ENCODE measurements at places on chromosomes 11 and 22.

DNA sequence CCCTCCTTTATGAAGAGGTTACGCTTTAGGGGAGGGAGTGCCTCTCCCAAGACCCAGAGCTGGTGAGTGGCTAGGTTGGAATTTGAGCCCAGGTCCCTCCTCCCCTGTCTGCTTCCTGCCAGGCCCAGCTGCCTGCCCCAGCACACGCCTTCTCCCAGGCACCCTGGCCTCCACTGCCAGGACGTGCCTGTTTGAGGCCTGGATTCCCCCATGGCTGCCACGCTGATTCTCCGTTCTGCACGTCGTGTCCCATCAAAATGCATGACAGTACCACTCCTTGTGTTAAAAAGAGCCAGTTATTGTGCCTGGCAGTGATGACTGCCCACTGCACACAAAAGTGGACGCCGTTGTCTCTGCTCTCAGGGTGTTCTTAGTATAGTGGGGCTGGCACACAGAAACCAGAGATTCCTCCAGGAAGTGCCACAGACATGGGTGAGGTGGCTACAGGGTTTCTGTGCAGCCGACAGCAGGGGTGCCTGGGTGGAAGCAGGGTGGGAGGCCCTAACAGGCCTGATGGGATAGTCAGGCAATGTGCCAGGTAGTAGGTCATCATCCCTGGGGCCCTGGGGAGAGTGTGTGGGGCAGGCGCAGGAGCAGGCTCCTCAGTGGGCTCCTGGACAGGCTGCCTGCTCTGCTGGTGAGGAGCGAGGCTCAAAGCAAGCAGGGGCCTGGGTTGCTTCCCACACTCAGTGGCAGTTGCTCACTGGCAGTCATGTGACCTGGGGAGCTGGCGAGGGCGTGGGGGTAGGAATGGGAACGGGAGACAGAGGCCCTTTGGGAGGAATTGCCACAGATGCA lies 24.2 kb downstream of the MED15 start:
- DNase-seq: peak; percentile 87

DNA sequence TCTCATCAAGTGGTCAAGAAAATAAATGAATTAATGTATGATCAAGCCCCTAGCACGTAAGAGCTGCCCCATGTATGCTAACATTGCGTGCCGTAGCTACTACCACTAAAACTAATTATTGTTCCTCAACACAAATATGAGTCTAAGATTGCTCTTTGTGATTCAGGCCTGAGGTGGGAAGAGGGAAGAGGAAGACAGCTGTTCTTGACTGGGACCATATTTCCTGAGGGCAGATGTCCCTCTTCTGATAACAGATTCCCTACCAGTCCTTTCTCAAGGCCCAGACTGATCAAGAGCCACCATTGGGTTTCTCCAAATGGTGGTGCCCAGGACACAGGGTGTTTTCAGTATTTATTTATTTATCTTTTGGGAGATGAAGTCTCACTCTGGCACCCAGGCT lies 87.2 kb upstream of the CADM1 start:
- no peak for DNase-seq

- DNase-seq: no peak
Measured at GRCh38 chr11:10414659-10415058, 40.4 kb upstream of the AMPD3 start.

GRCh38 chr11:75350743-75351540 lies 519 bp downstream of the ARRB1 start:
- peak; percentile 50 for DNase-seq

DNA sequence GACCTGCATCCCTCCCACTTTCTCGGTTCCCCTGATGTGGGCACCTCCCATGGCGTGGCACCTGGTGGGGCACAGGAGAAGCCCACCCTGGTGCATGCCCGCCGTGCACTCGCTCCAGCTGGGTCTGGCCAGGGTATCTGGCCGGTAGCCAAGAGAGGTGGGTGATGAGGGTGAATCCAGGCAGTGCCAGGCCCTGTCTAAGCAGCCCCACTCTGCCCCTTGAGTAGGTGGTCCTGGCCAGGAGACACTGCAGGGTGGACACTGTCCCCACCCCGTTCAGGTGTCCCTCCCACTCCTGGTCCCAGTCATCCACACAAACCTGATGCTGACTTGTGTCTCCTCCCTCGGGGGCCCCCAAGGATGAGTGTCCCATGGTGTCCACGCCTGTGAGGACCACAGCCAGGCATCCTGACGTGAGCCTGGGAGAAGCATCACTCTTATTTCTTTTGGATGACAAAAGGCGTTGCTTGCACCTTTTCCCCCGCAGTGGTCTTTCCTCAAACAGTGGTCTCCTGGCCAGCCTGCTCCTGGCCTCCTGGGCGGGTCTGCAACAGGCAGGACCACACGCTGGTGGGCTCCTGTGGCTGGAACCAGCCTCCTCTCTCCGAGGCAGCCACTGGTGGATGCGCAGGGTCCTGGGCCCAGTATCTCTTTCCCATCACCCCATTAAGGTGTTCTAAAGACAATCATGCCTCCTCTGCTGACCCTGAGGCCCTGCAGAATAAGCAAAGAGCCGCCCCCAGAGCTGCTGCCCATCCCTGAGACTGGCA lies 922.3 kb downstream of the BRD1 start:
- no peak for DNase-seq

GRCh38 chr11:110379936-110380335 lies 49.8 kb upstream of the FDX1 start:
- DNase-seq: no peak

- DNase-seq: no peak
Measured at GRCh38 chr11:12761029-12761428, 86.8 kb downstream of the TEAD1 start.

- DNase-seq: peak; percentile 64
Measured at GRCh38 chr22:27212617-27213177, 555.3 kb downstream of the MIAT start.

DNA sequence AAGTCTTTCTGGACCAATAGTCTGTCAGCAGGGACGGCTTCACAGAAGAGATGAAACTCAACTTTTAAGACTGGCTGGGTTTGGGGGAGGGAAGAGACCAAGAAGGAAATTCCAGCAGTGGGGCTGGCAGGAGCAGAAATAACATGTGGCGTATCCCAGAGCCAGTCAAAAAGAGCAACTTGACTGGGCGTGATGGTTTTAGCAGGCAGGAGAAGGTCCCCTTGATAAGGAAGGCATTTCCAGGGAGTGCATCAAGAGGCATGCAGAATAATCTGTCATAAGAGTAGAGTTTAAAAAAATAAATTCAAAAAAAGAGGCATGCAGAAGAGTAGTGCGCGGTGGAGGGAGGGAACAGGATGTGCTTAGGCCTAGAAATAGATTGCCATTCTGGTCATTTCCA lies 52.5 kb downstream of the C22orf31 start:
- DNase-seq: peak; percentile 41

DNA sequence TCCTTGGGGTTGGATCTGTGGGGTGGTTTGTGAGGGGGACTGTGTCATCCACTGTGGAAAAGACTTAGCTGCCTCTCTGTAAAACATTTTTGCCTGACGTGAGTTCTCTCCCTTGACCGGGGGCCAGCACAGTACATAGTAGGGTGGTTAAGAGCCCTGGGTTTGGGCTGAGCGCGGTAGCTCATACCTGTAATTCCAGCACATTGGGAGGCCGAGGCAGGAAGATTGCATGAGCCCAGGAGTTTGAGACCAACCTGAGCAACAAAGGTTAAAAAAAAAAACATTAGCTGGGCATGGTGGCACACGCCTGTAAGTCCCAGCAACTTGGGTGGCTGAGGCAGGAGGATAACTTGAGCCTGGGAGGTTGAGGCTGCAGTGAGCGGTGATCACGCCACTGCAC lies 74.7 kb upstream of the WNT7B start:
- DNase-seq: no peak

- DNase-seq: peak; percentile 91
Measured at GRCh38 chr11:65637794-65638419, at the start of gene SIPA1. Gene SIPA1 (plus strand): TSS chr11:65638101. CDS start chr11:65640922, 2,821 bp downstream.

DNA sequence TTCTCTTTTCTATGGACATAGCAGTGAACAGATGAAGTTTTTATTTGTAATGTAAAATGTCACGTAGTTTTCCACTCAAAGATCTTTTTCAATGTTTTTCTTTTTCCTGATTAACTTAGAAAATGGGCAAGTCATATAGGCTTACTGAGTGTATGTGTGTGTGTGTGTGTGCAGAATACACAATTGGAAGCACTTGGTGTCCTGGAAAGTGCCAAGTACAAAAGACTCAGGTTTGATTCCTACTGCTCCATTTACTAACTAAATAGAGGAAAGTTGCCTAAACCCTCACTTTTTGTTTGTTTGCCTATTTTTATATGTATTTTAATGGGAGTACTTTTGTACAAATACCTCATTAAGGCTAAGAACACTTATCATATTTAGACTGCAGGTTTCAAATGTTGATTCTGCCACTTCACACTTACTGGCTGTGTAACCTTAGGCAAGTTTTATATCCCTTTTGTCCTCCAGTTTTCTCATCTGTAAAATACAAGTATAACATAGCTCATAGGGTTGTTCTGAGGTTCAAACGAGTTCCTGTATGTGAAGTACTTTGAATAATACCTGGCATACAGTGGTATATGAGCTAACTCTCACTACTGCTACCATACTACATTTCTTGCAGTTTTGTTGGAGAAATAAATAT lies 90.1 kb downstream of the TYR start:
- no peak for DNase-seq

- DNase-seq: no peak
Measured at GRCh38 chr11:60889869-60890311, 16.5 kb downstream of the PRPF19 start.

DNA sequence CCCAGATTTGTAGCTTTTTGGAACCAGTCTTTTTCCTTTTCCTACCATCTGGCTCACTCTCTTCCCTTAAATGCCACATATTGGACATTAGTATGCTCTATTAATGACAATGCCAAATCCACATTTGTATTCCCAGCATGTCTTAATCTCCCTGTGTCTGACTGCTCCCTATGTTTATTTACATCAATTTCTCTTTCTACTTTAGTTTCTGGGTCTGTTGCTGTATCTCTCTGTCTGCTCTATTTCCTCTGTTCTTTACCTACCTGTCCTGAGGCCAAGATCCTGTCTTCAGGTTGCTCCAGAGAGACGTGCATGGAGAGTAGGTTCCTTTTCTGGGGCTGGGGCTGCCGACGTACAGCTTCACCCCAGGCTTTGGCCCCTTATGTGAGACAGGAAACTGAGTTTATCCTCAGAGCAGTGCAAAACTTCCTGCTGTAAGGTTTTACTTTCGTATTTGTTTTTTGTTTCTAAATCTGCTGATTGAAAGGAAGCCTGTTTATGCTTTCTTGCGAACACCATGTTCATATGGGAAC lies 25.6 kb downstream of the OR2AG2 start:
- no peak for DNase-seq

DNA sequence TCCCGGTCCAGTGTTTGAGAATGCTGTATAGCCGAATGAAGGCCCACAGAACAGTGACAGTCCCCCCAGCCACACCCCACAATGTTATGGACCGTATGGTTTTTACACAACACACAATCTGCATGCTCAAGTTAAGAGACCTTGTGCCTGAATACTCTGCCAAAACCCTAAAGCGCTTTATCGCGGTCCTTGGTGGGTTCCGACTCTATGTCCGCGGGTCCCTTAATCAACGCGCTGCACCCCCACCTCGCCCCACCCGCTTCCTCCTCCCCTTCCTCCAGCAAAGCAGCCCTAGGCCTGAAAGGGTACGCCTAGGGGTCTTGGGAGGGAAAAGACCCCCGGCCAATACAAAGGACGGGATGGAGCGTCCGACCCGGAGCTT lies 442 bp downstream of the COPB1 start:
- DNase-seq: peak; percentile 22

DNA sequence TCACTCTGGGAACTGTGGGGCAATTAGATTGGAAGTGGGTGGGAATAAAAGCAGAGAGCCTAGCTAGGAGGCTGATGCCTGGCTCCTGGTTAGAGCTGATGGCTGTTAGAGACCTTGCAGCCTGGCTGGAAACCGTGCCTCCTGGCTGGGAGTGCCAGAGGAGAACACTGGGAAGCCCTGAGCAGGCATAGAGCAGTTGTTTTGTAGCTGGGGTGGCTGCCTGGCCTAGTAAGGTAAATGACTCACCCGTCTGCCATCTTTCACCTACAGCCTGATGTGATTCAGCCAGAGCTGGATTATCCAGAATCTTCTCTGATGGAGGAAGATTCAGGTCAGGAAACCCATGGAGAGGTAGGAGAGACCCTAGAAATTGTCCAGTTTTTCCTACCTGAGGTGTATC lies 6.1 kb downstream of the UQCR10 start:
- DNase-seq: no peak

GRCh38 chr11:8531982-8532381 lies 62.0 kb downstream of the STK33 start:
- DNase-seq: no peak

DNA sequence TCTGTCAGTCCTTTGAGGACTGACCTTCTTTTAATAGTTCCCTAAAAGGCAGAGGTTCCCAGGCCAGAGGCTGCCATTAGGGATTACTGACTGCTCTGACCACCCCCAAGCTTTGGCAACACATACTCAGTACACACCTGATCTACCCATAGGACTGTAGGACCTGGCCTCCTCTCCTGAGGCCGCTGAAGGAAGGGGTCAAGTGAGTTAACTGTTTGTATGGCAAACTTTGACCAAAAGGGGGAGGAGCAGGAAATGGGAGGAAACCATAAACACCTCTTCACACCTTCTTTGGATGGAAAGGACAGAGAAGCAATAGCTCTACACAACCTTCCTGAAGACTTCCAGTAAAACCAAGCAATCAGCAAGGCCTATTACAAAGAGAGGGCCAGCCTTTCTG lies 104.0 kb downstream of the APOL5 start:
- DNase-seq: no peak

GRCh38 chr11:8621147-8621546 lies 27.1 kb upstream of the STK33 start:
- DNase-seq: no peak

- peak; percentile 63 for DNase-seq
Measured at GRCh38 chr11:72736452-72737069, 15.6 kb downstream of the ARAP1 start.

DNA sequence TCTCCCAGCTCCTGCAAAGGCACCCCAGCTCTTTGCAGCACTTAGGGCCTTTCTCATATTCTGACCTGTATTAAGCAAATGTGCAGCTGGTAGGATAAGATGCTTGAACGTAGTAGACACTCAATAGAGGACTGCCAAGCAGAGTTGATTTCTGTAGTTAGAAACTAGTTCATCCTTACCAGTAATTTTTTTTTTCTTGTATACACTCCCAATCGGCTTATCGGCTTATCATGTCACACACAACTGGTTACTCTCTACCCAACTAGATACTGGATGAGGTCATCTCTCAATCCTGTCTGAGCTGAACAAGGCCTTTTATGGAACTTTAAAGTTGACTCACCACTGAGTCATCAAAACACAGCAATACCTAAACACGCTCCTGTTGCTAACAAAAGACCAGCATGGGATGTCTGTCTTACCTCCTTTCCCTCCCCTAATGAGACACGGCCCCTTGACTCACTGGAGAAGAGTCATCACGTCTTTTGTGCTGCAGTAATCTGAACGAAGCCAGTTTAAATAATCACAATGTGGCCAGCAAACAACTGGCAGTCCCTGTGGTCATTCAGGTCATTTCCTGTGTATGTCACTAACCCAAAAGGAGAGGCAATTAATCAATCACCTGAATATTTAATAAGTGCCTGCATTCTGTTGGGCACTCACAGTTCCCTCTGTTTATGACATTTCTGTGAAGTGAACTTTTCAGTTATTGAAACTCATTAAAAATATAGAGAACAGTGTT lies 7.5 kb upstream of the WEE1 start:
- DNase-seq: peak; percentile 86

All from hepatic stellate cell (primary cell).